ENCODE measurements at places on chromosomes 7 and 10.

- no peak for DNase-seq
Observed at GRCh38 chr10:62661143-62661542, 143.4 kb upstream of the ADO start.

GRCh38 chr7:158742065-158742821, 37.6 kb upstream of the NCAPG2 start:
- no peak for DNase-seq

- no peak for DNase-seq
Observed at GRCh38 chr10:131202990-131203389, 108.5 kb downstream of the TCERG1L start.

GRCh38 chr10:97849103-97849686, 448 bp upstream of the GOLGA7B start:
- DNase-seq, result peak; percentile 44

GRCh38 chr10:29259498-29259897, 29.4 kb upstream of the LYZL1 start:
- DNase-seq, result no peak

- no peak for DNase-seq
Observed at GRCh38 chr10:76451911-76452310, 1020.5 kb downstream of the LRMDA start.

DNA sequence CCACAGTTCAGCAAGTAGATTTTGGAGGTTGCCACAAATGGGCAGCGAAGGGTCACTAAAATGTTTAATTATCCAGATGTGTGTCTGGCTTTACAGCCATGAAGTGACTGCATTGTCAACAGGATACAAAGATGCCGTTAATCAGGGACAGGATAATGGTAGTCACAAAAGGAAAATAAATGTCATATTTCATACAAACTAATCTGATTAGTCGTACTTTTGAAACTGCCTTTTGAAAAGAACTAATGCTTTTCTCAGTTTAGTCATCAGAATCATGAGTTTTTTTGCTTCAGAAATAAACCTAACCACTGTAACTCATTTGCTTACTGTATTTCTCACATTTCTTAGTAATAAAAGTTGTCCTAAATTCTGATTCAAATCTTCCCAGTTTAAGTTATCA, 22.2 kb upstream of the WNT16 start:
- no peak for DNase-seq

DNA sequence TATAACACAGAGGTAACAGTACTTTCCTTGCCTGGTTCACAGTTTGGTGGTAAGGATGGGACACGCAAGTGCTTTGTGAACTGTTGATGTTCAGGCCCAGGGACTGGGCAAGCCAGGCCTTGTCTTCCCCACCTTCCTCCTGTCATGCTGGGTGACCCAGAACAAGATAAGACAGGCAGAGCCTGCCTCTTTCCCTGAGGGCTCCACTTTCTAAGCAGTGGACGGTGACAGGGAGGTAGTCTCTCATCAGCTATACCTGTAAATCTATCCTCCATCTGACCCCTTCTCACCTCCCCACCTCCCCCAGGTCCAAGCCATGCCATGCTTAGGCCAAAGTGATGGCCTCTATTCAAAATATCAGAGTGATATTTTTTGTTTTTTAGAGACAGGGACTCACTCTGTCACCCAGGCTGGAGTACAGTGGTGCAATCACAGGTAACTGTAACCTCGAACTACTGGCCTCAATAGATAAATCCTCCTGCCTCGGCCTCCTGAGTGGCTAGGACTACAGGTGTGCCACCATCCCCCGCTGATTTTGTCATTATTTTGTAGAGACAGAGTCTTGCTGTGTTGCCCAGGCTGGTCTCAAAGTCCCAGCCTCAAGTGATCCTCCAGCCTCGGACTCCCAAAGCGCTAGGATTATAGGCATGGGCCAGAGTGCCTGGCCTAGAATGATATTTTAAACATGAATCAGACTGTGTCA, 42.8 kb downstream of the PDLIM1 start:
- DNase-seq, result no peak

- DNase-seq, result no peak
Observed at GRCh38 chr10:119807960-119808697, 64.5 kb downstream of the MCMBP start.

- no peak for DNase-seq
Observed at GRCh38 chr7:149245244-149245643, 5.8 kb downstream of the ZNF212 start.

GRCh38 chr7:56218510-56218909, 102.3 kb upstream of the NUPR2 start:
- no peak for DNase-seq

- no peak for DNase-seq
Observed at GRCh38 chr7:77971726-77972125, 173.2 kb downstream of the PHTF2 start.

DNA sequence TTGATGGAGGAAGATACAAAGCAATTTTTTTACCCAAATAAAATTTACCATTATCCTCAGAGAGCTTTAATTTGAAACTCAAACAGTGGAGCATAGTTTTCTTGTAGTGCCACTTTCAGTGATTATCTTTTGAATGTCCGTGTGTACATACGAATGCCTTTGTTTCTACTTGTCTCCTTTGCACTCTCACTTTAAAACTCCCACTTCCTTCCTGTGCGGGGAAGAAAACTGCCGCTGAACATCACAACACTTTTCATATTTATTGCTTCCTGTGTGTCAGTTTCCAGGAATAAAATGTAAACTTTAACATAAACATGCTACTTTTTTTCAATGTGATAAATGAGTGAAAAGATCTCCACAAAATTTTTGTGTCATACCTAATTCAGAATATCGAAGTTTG, 102.4 kb downstream of the SEMA3A start:
- no peak for DNase-seq

DNA sequence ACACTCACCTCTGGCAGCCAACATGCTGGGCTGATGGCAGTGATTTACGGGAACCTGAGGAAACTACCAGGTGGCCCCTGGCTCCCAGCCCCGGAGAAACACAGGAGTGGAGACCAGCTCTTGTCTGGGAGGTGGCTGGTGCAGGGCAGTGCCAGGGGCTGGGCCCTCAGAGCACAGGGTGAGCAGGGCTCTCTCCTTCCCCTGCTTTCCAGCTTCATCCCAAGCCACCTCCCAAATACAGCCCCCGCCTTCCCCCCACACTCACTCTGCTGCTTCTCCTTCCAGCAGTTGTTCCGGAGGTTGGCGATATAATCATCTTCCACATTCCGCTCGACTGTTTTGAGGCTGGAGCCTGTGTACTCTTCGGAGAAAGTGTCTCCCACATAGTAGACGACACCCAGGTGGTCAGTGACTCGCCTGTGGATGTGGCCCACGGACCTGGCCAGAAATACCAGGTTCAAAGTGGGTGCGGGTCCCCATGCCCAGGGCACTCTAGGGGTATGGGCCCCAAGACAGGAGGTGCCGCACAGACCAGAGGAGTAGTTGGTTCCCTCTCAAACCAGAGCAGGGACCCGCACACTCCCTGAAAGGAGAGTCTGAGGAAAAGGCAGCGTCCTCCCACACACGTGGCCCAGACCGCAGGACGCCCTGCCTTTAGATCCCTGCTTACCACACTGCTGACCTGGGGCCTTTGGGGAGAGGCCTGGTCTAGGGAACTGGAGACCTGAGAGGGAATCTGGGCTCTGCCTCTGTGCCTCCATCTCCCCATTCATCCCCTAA, 18.3 kb downstream of the DNAJB12 start:
- no peak for DNase-seq

- no peak for DNase-seq
Observed at GRCh38 chr7:5767066-5767465, 14.4 kb downstream of the RNF216 start.

DNA sequence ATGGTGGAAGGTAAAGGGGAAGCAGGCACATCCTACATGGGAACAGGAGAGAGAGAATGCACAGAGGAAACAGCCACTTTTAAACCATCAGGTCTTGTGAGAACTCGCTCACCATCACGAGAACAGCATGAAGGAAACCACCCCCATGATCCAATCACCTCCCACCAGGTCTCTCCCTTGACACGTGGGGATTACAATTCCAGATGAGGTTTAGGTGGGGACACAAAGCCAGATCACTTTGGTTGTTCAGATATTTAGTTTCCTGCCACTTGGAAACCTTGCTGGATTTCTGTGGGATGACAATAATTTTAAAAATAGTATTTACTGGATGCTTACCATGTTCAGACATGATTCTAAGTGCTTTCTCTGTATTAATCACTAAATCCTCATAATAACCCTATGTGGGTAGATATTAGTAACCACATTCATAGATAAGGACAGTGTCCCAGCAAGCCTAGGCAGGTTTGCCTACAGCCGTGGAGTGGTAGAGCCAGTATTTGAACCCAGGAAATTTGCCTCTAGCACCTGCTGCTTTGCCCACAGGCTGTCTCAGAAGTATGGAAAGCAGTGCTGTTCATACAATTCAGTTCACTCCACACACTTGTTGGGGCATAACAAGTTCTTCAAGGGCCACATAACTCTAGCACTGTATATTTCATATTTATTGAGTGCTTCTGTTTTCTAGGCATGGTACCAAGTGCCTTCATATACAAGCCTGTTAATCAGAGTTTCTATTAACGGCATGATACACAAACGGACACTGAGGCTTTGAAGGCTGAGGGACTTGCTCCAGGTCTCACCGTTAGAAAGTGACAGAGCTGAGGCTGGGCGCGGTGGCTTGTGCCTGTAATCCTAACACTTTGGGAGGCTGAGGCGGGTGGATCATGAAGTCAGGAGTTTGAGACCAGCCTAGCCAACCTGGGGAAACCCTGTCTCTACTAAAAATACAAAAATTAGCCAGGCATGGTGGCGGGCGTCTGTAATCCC, 8.3 kb downstream of the TLL2 start:
- no peak for DNase-seq

- DNase-seq, result no peak
Observed at GRCh38 chr7:11403781-11404180, 428.2 kb downstream of the THSD7A start.

DNA sequence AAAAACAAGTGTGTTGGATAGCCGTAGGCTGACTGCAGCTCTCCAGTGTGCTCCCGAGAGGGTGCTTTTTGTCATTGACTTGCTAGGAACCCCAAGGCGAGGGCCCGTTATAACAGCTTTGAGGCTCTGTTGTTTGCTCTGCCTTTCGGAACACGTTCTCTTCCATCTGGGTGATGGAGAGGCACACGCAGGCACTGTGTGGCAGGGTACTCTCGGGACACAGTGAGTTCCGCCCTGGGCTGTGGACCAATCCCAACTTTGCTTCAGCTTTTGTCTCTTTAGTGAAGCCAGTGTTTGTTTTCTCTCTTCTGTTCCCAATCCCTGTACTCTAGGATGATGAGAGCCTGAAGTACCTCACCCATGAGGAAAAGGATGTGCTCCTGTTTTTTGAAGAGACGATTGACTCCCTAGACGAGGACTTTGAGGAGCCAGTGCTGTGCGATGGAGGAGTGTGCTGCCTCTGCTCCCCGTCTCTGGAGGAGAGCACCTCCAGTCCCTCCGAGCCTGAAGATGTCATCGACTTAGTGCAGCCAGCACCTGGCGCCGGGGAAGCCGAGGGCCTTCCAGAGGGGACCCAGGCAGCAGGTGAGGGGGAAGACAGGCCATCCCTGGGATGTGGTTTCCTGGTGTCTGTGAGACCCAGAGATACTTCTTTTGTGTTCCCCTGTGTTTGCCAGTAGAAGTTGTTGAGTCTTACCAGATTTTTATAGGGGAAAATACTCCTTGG, 43.2 kb downstream of the PROSER2 start:
- DNase-seq, result no peak

DNA sequence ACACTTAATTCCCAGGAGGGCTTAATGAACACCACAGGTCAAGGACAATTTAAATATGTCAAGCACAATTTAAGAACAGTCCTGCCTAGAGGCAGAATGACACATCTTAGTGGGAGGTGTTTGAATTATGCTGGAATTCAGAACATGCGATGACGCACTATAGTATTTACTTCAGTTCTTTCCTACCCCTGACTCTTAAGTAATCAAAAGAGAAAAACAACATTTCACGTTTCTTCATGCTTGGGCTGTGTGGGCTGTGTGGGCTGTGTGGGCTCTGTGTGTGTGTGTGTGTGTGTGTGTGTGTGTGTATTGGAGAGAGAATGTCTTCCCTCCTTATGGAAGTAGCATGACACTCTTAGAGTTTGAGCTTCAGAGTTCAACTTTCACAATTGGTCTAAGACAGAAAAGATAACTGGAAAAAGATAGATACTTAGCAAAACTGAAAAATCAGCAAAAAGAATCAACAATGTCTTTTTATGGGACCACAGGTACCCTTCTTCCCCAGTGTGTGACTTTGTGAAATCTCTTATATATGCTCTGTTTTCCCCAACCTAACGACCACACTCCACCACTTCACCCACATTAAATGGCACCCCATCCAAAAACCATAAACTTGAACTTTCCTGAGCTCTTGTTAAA, 33.7 kb upstream of the CABCOCO1 start:
- DNase-seq, result no peak

DNA sequence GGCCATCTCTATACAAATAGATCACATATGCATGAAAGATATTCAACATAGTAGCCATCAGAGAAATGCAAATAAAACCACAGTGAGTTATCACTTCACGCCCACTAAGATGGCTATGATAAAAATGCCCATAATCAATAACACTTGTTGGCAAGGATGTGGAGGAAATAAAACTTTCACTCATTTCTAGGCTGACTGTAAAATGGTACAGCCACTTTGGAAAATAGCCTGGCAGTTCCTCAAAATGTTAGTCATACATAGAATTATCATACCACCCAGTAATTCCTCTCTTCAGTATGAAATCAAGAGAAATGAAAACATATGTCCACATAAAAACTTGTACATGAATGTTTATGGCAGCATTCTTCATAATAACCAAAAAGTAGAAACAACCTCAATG, 324.9 kb downstream of the LRRTM3 start:
- DNase-seq, result no peak

- DNase-seq, result no peak
Observed at GRCh38 chr10:116756277-116756676, 13.9 kb upstream of the HSPA12A start.

- DNase-seq, result no peak
Observed at GRCh38 chr7:79855172-79855571, 279.5 kb upstream of the GNAI1 start.

GRCh38 chr7:99380032-99380822, 5.7 kb downstream of the ARPC1B start:
- no peak for DNase-seq

DNA sequence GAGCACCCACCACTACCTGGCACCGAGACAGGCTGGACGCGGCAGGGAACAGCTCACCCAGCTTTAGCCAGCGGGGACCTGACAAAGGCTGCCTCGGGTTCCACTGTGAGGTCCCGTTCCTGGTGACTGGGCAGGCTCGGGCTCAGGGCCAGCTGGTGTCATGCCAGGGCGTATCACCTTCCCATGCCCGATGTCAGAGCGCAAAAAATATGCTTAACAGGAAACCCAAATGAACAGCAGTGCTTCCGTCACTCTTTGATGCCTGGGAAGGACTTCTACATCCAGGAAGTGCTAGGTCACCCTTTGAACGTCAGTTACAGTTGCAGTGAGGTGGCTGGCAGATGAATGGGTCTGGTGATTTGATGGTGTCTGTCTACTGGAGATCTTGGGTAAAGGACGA, 106.0 kb downstream of the ADARB2 start:
- no peak for DNase-seq

DNA sequence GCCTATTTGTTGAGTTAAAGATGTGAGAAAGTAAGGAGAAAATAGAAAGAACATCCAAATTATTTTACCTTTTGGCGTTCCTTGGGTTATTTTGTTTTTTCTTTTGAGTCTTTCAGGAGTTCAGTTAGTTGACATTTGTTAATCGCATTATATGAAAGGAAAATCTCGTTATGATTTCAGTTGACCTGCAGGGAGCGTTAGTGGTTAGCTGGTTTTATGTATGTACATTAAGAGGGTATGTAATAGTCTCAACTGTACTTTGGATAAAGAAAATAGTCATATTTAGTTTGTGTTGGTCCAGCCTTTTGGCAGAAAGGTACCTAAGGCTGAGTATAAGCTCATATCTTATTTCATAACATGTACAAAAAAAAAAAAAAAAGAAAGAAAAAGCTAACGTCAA, 4.0 kb downstream of the BMPER start:
- no peak for DNase-seq
